ENCODE measurements at places on chromosomes 6 and 20.

GRCh38 chr6:44129841-44130322 is 2.5 kb downstream of the TMEM63B start:
- no peak for DNase-seq

- DNase-seq: no peak
These were observed 904.1 kb upstream of the MANEA start for GRCh38 chr6:94673251-94673650.

DNA sequence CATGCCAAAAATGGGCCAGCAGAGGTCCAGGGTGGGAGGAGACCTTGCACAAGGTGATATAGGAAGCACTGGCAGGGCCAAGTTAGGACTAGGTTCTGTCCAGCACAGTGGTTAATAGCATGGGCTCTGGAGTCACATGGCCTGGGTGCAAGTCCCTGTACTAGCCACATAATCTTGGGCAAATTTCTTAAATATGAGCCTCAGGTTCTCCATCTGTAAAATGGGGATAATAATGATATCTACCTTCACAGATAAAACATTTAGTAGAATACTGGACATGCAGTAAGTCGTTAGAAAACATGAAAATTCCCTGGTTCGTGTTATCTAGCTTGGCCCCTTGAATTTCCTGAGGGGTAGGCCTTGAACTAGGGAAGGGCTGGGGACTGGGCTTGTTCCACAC is 6.2 kb downstream of the CTSA start:
- DNase-seq: no peak

GRCh38 chr20:16929756-16930155 is 181.6 kb downstream of the OTOR start:
- DNase-seq: no peak

DNA sequence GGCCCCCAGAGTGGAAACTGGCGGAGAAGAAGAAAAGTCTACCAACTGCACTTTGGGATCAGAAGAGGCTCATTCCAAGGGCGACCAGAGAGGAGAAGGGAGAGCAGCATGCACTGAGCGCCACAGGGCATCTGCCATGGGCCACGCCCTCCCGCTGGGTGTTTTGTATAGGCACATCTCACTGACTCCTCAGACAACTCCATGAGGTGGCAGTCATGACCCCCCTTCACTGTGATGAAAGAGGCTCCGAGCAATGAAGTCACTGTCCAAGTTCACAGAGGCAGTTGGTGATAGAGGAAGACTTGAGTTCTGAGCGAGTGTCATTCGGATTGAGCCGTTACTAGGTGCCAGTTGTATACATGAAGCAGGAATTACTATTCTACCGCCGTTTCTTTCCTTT is 15.4 kb downstream of the BPIFB1 start:
- no peak for DNase-seq

Measured in AML-193 (cell line).